SJSA1 (cell line): ENCODE measurements at places on chromosomes 3 and 15. TPM values are rescaled to one million over a fixed set of nuclear protein-coding genes. Genes with fewer than 3 reads are reported as not detected.

Gene NRROS
- total RNA-seq = 0.11 TPM in 1 of 2 replicates, not detected in the other

Gene SLC28A1
- not detected in 2 replicates for total RNA-seq

Gene ANO10
- total RNA-seq = 9.9 and 16.3 TPM in 2 replicates

Gene GOLGA6L7
- not detected in 2 replicates for total RNA-seq

Gene CAMK2N2
- 0.13 TPM in 1 of 2 replicates, not detected in the other for total RNA-seq

Gene TMEM45A
- 20.6 and 48.5 TPM in 2 replicates for total RNA-seq

Gene VEPH1
- total RNA-seq = 1.7 and 14.3 TPM in 2 replicates

Gene TEX55
- not detected in 2 replicates for total RNA-seq

Gene HMG20A
- 25.9 and 30.1 TPM in 2 replicates for total RNA-seq

Gene PFN2
- 200 and 259 TPM in 2 replicates for total RNA-seq

Gene CPLX3
- total RNA-seq = 0.13 TPM in 1 of 2 replicates, not detected in the other

Gene CADM2
- not detected in 2 replicates for total RNA-seq

Gene PRR23A
- total RNA-seq = not detected in 2 replicates

Gene GOLGA8O
- total RNA-seq = not detected in 2 replicates

Gene ANKRD34C
- total RNA-seq = not detected in 2 replicates

Gene AHSG
- not detected in 2 replicates for total RNA-seq

Gene KLF15
- 0.03 and 0.50 TPM in 2 replicates for total RNA-seq

Gene ZNF80
- not detected in 2 replicates for total RNA-seq

Gene SIDT1
- total RNA-seq = not detected in 2 replicates

Gene FOXL2NB
- total RNA-seq = not detected in 2 replicates

Gene HES1
- 39.2 and 44.1 TPM in 2 replicates for total RNA-seq

Gene KCNMB2
- not detected in 2 replicates for total RNA-seq

Gene KLHL40
- total RNA-seq = not detected in 2 replicates

Gene RTP1
- not detected in 2 replicates for total RNA-seq

Gene TM4SF4
- total RNA-seq = not detected in 2 replicates

Gene SRGAP3
- total RNA-seq = 0.24 and 0.78 TPM in 2 replicates
